ENCODE measurements at places on chromosomes 3 and 15.

DNA sequence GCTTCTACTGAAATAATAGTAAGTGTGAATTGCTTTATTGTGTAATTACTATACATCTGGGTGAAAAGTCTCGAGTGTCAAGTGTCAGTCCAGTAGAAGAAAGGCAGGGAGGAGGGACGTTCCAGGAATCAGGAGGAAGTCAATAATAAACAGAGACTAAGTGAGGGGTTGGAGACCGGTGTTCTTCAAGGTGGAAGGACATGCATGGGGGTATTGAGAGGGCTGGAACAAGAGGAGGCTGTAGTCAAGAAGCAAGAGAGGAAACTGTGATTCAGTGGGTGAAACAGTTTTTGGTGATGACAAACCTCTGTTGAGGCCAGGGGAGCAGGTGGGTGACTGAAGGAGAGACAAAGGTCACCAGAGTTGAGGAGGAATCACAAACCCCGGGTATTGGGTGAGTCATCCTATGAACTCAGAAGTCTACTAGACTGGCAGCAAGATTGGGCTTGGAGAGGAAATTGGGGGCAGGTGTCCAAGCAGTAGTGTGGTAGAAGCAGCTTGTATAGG lies 11.6 kb upstream of the SCAMP5 start:
- DNase-seq = no peak

GRCh38 chr3:49183873-49184272 lies 12.5 kb downstream of the KLHDC8B start:
- no peak for DNase-seq

GRCh38 chr3:138493804-138494606 lies 59.6 kb downstream of the ESYT3 start:
- peak; percentile 79 for DNase-seq

DNA sequence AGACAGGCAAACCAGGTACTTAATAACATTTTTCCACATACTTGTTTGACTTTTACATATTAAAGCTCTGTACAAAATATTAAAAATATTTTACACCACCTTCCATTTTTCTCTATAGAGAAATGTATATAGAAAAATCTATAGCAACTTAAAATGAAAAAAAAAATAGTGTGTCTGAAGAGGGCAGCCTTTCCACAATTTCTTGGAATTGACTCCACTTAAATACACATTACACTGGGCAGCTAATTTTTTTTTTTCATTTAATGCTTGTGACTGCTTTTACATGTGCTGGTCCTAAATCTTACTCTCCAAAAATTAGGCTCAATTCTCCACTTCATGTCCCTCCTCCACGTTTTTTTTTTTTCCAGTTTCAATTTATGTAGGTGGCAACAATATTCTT lies 427.0 kb upstream of the RBMS3 start:
- DNase-seq = no peak

GRCh38 chr15:68440136-68440535 lies 8.2 kb upstream of the ITGA11 start:
- no peak for DNase-seq

GRCh38 chr15:64851503-64851840 lies 9.8 kb downstream of the PLEKHO2 start:
- peak; percentile 93 for DNase-seq

DNA sequence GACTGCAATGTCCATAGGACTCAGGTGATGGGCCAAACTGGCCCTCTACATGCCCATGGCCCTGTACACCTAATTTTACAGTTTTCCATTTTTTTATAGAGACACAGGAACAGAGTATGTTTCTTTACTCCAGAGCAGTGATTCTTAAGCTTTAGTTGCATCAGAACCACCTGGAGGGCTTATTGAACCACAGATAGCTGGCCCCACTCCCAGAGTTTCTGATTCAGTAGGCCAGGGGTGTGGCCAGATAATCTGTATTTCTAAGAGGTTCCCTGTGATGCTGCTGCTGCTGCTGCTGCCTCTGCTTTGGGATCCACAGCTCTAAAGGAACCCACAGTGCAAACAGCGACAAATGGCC lies 5.1 kb downstream of the RBP1 start:
- DNase-seq = peak; percentile 46

GRCh38 chr15:45347033-45347432 lies 31.3 kb downstream of the GATM start:
- DNase-seq = no peak

DNA sequence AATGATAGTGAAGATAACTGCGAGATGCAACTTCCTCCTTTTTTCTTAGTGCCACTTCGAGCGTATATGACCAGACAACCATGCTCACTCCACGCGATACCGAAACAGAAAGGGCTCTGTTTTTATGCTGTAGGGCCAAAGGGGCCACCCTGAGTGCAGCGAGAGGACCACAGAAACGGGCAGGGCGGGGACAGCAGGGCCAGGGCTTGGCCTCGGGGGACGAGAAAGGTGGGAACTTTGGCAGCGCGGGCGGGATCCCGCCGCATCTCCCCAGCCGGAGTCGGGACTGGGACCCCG lies 483 bp downstream of the VPS13C start:
- peak; percentile 69 for DNase-seq

GRCh38 chr3:76040946-76041345 lies 255.6 kb upstream of the ZNF717 start:
- DNase-seq = peak; percentile 70
